Activated CD4-positive, alpha-beta T cell treated with anti-CD3 and anti-CD28 coated beads, Interleukin-2, amount 50 U/mL, for 4 hours (primary cell): ENCODE measurements at places on chromosomes 4 and X.

GRCh38 chr4:25448379-25449109, 71.5 kb downstream of the ANAPC4 start:
- DNase-seq: no peak

DNA sequence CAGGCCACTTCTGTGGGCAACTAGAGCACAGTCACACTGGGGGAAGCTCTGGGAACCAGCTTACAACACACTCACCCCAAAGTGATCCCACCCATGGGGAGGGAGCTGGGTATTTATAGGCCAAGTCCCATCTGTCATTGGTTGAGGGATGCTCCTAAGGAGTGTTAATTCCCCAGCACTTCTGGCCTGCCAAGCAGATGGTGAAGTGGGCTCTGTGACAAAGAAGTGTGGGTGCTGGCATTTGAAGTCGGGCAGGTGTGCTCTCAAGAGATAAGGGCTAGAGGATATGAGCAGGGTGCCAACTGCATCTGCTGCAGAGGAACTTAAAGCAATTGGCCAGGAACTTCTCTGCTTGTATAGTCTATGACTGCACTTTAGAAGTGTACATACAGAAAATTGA, 30.9 kb downstream of the PTCHD1 start:
- no peak for DNase-seq

- DNase-seq: no peak
These were observed 15.0 kb downstream of the RPS6KA3 start for GRCh38 chrX:20251691-20252090.

DNA sequence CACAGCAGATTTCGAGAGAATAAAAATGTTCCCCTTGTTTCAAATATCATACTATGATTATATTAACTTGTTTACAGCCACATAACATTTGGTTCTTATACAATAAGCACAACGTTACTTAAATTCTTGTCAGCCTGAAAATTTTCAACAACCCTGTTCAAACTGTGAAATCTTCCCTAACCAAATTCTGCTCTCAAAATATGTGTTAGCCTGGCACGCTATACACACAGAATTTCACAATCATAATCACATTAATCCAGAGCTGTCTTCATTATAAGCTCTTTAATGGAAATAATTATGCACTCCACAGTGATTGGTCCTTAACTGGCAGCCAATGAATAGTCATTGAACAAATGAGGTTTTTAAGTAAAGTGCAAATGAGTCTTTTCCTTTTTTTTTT, 7.3 kb upstream of the PRSS12 start:
- no peak for DNase-seq

DNA sequence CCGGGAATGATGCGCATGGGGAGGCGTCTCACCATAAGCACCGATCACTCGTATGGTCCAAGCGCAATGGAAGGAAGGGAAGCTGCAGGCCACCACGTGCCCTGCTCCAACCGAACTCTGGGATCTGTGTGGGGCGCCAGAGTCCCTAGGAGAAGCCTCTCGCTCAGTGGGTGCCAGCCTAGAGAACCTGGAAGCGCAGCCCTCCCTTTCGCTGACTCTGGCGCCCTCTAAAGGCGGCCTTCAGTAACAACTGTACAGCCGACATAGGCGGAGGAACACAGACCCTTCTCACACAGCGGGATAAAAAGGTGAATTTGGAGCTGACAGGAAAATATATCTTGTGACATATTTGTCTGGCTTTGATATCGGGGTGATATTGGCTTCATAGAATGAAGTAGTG, 76.0 kb downstream of the INTS6L start:
- DNase-seq: peak; percentile 34

- DNase-seq: no peak
These were observed 426.7 kb upstream of the ARX start for GRCh38 chrX:25442499-25442898.

DNA sequence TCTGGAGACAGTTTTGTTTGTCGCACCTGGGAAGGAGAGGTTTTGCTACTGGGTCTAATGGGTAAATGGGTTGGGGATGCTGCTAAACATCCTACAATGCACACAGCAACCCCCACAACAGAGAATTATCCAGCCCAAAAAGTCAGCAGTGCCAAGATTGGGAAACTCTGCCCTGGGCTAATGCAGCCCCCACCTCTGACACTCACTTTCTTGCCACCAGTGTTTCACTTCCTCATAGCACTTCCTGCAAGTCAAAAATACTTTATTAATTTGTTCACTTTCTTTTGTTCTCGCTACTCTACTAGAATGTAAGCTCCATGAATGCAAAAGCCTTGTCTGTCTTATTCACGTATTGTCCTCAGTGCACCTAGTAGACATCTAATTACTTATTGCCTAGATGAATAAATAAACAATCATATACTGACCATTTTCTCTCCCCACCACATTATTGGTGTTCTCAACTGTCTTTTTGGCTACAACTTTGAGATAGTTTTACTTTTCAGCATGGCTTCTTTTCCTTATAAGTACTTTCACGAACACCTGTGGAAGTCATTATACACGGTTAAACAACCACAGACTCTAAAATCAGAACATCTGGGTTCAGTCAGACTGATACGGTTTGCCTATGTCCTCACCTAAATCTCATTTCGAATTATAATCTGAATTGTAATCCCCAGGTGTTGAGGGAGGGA, 82.0 kb upstream of the PITX2 start:
- no peak for DNase-seq

- DNase-seq: no peak
These were observed 48.6 kb upstream of the PPP2R2C start for GRCh38 chr4:6520978-6521377.

GRCh38 chrX:10990976-10991375, 120.2 kb upstream of the HCCS start:
- no peak for DNase-seq

GRCh38 chr4:74516303-74516702, 71.4 kb downstream of the AREG start:
- no peak for DNase-seq

- no peak for DNase-seq
These were observed 81.5 kb downstream of the FTHL17 start for GRCh38 chrX:30990361-30990760.

- no peak for DNase-seq
These were observed 10.0 kb downstream of the TMEM164 start for GRCh38 chrX:110012818-110013485.

GRCh38 chrX:9842541-9842940, 56.3 kb downstream of the SHROOM2 start:
- no peak for DNase-seq

DNA sequence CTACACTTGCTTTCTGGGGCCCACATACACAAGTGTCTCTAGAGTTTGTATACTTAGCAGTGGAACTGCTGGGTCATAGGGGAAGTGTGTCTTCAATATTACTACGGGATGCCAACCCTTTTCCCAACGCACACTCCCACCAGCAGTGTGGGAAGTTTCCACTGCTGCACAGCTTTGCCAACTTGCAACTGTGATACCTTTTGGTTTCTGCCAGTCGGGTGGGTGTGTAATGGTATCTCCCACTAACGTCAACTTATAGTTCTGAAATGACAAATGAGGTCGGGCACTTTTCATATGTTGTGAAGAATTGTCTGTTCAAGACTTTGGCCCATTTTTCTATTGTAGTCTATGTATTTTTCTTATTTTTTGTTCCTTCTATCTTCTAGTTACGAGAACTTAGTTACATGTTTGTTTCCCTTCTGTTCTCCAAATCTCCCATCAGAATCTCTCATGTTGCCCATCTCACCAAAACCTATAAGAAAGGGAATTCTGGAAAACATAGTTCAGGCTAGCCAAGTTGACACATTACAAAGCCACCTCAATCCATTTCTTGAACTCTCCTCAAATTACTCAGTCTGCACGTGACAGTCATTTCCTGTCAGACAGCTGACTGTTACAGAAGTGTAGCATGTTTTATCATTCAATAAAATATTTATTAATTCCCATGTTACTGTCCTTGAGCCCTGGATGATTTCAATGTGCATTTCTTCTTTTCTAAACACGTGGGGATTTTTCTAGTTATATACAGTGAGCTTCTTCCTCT, 30.7 kb downstream of the PNMA6E start:
- no peak for DNase-seq

- peak; percentile 19 for DNase-seq
These were observed 84.0 kb downstream of the WWC2 start for GRCh38 chr4:183182873-183183725.

- DNase-seq: no peak
These were observed 277.5 kb downstream of the FBXW7 start for GRCh38 chr4:152258391-152258790.

- no peak for DNase-seq
These were observed 494 bp downstream of the SPOCK3 start for GRCh38 chr4:167233685-167234315.

DNA sequence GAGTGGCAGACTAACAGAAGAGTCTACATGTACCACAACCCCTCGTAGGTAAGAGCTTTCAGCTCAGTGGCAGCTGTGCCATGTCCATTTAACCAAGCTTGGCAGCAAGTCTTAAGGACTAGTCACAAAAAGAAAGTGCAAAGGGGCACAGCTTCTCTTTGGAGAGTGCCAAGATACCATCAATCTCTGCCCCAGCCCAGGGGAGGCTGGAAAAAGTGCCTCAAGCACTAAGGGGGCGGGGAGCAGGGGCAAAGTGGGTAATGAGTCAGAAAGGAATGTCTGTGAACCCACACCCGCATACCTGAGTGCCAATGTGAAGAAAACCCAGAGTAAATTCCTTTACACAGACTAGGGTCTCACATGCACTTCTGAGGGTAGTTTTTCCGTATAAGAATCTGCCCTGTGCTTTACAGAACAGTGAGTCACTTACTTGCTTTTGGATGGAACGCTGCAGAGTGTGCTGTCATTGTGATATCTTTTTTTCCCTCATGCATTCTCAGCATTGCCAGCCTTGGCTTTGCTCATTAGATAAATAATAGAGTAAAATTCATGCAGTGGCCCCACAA, 219.8 kb downstream of the ZNF674 start:
- DNase-seq: peak; percentile 71
